ENCODE measurements at places on chromosomes 16 and 17.

GRCh38 chr16:50263060-50263909 is 3.1 kb upstream of the ADCY7 start:
- DNase-seq, result peak; percentile 6

GRCh38 chr16:53266156-53266555 is 168.1 kb upstream of the RBL2 start:
- no peak for DNase-seq

DNA sequence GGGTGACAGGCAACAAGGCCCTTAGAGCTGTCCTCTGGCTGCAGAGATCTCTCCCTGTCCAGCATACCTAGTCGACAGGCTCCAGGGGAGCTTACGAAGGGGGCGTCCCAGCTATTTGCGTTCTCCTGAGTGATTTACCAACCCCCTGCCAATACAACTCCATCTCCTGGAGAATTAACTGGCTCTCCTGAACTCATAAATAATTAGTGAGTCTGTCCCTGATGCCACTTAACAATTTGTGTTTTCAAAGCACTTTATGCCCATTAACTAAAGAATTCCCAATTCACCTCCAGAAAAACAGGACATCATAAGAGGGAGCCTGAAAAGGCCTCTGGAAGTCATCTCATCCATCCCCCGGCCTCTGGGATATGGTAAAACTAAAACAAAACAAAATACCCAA is 26.7 kb downstream of the SDK2 start:
- DNase-seq, result no peak

GRCh38 chr16:58037365-58038057 is 12.0 kb downstream of the MMP15 start:
- DNase-seq, result no peak

DNA sequence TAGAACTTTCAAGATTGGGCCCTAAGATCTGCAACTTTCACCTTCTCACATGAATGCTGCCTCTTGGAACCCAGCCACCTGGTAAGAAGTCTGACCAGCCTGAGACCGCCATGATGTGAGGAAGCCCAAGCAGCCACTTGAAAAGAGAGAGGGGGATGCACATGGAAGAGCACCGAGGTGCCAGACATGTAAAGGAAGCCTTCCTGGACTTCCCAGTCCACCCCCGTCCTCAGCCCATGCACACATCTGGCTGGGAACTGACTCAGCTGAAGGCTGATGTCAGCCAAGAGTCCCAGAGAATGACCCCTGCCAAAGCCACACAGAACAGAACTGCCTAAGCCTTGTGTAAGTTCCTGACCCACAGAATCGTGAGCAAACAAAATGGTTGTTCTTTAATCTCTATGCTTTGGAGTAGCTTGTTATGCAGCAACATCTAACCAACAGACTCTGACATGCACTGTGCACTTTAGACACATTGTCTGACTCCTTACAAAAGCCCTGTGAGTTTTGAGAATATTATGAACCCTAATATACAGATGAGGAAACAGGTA is 86.7 kb downstream of the RMI2 start:
- DNase-seq, result no peak

DNA sequence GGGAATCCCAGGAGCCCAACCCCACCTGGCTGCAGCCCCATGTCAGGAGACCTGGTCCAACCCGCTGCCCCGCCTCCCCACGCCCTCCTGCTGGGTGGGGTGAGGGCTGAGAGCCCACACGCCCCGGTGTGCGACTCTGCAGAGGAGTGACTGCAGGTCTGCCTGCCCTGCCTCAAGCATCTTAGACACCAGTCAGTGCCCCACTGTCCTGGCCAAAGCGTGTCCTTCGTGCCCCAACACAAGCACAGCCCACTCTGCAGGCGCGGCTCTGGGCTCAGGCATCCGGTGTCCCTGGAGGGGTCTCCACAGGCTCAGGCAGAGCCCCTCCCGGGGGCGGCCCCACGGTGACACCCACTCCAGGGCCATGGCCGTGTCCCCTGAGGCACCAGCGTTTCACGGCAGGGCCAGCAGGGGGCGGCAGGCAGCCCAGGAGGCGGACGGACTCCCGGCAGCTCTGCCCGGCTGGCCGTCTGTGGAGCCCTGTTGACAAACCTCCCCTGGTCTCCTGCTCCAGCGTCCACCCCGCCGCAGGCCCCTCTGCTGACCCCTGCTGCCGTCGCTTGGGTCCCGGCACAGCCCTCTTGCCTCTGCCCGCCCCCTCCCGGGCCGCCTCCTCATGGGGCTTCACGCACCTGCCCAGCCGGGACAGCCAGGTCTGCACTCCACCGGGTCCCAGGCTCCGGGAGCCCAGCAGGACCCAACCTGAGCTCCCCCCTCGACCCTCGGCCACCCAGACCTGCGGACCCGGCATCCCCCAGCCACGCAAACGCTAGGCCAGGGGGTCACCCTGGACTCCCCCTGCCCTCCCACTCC is 8.6 kb upstream of the UBE2I start:
- DNase-seq, result peak; percentile 82

DNA sequence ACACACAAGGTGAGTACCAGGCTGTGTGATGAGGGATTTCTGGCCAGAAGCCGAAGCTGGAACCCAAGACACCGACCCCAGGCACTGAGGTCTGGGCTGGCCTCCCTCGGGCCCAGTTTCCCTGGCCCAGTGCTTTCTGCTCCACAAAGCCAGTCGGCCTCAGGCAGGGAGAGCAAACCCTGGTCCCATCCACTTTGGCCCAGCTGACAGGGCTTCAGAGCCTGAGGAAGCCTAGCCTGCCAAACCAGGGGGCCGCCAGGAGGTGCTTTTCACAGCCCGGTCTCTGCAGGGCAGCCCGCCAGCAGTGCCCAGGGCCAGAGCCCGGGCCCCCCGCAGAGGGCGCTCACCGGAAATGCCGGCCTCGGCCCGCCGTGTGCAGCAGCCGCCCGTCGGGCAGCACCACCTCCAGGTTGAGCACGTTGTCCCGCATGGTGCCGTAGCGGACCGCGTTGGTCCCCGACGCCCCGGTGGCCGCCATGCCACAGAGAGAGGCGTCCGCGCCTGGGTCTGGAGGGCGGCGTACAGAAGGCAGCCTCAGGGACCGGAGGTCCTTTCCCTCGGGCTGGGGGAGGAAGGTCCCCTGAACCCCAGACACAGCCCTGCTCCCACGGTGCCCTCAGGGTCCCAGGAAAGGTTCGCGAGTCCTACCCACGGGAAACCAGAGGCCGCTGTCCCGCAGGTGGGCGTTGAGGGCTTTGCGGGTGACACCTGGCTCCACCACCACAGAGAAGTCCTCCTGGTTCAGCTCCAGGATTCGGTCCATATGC is 2.2 kb downstream of the LDHD start:
- no peak for DNase-seq

DNA sequence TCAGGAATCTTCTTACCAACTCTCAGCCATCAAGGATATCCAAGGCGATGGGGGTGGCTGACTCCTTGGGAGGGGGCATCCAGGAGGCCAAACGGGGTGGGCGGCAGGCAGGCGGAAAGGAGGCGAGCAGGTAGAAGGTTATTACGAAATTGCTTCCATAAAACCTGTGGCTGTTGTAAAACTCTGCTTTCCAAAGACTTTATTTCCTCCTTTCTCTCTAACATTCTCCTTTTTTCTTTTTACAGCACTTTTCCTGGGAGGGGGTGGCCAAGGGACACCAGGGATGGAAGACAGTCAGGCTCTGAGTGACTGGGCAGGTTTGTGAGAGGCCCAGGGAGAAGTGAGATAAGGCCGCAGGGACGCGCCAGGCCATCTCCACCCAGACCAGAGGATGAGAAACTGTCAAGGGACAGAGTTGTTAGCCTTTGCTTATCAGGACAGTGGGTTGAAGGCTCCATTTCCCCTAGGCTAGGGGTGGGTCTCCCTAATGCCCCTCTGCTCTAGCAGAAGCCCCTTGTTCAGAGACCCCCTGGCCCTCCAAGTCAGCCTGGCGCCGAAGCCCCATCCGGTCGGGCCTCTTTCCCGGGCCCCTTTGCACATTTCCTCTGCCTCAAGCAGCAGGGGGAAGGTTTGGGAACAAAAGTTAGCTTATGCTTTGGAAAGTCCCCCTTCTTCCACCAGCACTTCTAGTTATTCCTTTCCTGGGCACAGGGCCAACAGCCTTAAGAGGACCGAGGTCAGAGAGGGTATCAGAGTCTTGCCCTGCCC is 5.0 kb upstream of the HOXB9 start:
- DNase-seq, result no peak

GRCh38 chr16:85399583-85400284 is 213.4 kb upstream of the GSE1 start:
- peak; percentile 4 for DNase-seq

DNA sequence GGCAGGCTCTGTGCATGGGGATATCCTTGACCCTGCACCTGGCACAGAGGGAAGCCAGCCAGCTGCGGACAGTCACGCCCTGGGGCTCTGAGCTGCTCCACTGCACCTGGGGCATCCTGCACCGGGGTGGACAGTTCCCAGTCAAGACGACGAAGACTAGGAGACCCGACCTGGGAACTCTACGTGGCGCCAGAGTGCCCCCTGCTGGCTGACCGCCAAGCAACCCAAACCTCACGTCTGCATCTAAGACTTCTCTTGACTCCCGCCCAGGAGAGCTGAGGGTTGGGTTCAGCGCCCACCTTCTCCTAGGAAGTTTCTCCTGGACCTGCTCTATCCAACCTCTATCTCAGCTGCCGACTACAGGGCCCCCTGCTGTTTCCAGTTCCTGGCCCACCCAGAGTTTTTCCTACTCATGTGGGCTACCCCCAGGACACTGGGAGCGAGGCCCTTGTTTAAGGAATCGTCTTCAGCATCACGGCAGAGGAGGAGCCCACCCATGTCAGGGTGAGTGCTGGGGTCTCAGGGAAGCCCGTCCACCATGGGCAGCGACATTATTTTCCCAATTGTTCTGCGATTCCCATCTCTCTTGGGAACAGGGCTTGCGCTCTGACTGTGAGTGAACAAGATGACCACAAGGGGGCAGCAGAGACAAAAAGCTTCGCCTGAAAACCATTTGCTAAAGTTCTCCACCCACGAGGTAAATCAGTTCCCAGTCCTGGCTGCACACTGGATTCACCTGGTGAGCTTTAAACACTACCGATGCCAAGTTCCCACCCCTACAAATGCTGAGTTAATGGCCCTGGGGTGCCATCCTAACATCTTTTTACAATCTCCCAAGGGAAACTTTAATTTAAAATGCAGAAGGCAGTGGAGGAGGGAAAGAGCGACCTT is 29.3 kb downstream of the TLE7 start:
- peak; percentile 59 for DNase-seq

DNA sequence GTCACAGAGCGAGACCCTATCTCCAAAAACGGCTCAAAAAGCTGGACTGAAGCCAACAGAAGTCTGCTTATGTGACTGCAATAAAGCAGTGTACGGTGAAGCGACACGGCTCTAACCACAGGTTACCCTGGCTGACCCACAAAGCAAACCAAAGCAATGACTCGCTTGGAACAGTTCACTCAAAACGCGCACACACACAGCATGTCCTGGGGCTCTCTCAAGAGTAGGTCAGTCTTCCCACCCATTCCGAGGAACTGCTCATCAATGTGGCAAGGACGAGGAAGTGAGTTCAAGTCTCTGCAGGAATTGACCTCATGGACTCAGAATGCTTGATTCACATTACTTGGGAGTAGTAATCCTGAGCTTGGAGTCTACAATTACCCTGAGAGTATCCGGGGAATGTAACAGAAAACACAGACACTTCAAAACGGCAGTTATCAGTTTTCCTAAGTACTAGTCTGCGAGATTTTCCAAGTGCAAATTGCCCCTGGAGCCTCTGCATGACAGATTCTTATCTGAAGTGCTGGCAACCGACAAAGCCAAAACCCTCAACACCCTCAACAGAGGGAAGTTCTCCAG is 25.4 kb downstream of the PELP1 start:
- DNase-seq, result no peak

DNA sequence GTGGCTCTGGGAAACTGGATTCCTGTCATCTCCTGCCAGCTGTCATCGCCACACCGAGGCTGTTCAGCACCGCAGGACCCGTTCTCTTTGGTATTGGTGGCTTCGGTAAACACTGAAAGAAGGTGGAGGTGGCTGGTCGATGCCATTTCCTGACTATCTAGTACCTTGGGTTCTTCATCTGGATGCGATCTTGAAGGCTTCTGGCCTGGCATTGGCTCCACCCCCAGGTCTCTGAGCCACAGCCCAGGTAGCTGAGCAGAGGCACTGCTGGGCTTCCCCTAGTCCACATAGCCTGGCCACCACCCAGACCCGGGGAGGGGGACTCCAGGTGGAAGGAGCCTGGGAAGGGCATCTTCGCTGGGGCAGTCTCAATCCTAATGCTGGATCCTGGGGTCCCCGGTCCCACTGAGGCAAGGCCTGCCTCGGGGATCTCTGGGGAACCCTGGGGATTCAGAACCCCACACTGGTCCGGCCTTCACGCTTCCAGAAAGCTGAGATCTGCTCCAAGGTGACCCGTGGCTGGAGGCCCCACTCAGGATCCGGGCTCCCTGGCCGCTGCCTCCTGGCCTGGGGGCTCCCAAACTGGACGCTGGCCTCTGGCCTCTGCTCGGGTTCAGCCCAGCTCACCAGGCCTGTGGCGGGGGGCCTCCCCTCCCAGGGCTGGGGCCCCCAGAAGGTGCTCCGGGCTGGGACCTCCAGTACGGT is 1.8 kb downstream of the C16orf54 start:
- peak; percentile 54 for DNase-seq

- no peak for DNase-seq
Measured at GRCh38 chr17:76092526-76093413, 10.8 kb downstream of the EXOC7 start.

GRCh38 chr16:69924777-69925191 is 26.4 kb upstream of the CLEC18A start:
- DNase-seq, result no peak
